GM23248 (cell line): ENCODE measurements at places on chromosomes 13 and 19.
A peak's percentile ranks its signal among the peaks of the same experiment; 100 is the strongest.

DNA sequence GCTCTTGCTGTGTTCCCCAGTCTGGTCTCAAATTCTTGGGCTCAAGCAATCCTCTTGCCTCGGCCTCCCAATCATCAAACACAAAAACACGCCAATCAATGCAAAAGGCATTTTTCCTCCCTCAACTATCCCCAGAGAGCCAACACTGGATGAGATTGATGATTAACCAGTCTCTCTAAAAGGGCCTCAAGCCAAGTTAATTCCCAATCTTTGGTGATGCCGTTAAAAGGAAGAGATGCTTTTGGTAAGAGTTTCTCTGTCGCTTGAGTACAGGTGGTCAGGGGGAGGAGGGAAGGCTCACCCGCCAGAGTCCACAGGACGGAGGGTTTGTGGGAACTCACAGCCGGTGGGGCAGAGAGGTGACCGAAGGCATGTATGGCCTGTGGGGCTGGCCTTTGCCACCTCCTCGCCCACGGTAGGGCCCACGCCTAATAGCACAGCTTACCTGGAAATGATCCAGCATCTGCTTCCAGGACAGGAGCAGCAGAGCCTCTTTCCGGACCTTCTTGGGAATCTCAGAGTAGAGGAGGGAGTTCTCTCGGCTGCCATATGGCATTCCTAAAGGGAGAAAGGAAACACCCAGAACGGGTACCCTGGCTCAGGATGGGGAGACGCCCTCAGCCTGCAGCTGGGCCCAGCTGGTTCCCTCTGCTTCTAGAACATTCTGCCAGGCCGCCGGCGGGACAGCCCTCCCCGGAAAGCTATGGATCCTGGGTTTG lies 18.1 kb downstream of the DPP9 start:
- peaks cover 11% of the 10 kb centered on the region for H3K36me3 ChIP-seq
- DNase-seq, result no peak
- H3K4me3 ChIP-seq, result no peak overlapping the region
- H3K27me3 ChIP-seq, result no peaks in the 10 kb centered on the region
- H3K27ac ChIP-seq, result no peak overlapping the region

DNA sequence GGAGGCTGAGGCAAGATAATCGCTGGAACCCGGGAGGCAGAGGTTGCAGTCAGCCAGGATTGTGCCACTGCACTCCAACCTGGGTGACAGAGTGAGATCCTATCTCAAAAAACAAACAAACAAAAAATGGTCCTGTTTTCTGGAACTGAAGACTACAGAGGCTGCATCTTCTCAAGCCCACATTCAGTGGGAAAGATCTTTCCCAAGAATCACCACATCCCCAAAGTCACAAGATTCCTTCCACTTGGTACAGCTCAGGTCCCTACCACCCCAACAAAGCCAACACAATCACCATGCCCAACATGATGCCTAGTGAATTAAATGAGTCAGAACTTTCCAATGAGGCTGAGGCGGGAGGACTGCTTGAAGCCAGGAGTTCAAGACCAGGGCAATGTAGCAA lies 15.3 kb downstream of the CATSPERG start:
- no peak overlapping the region for H3K4me3 ChIP-seq
- no peaks in the 10 kb centered on the region; the same call in 1 of the 2 replicates for H3K27me3 ChIP-seq
- H3K27ac ChIP-seq, result no peak overlapping the region
- no peak for DNase-seq
- H3K36me3 ChIP-seq, result no peaks in the 10 kb centered on the region

DNA sequence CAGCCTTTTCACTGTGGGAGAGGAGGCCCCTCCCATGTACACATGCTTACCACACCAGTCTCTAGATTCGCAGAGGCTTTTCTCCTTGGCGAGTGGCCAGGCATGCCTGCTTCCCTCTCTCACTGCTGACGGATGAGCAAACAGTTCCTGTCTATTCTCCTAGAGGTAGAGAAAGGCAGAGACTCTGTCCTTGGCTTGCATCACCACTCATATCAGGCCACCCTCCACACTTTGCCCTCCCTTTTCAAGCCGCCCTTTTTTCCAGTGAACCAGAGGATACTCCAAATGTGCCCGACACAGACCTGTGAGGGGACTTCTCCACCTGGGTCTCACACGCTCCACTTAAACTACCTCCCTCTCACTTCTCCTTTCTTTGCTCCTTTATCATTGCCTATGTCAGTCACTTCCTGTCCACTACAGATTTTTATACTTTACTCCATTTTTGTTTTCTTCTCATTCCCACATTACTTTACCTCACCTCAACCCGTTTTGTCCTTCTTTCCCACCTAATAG lies 284.6 kb downstream of the DNAJC15 start:
- H3K27ac ChIP-seq, result no peak overlapping the region
- peaks cover 15% of the 10 kb centered on the region for H3K4me1 ChIP-seq
- no peaks in the 10 kb centered on the region; the same call in 1 of the 2 replicates for H3K27me3 ChIP-seq
- no peak overlapping the region for H3K4me3 ChIP-seq

DNA sequence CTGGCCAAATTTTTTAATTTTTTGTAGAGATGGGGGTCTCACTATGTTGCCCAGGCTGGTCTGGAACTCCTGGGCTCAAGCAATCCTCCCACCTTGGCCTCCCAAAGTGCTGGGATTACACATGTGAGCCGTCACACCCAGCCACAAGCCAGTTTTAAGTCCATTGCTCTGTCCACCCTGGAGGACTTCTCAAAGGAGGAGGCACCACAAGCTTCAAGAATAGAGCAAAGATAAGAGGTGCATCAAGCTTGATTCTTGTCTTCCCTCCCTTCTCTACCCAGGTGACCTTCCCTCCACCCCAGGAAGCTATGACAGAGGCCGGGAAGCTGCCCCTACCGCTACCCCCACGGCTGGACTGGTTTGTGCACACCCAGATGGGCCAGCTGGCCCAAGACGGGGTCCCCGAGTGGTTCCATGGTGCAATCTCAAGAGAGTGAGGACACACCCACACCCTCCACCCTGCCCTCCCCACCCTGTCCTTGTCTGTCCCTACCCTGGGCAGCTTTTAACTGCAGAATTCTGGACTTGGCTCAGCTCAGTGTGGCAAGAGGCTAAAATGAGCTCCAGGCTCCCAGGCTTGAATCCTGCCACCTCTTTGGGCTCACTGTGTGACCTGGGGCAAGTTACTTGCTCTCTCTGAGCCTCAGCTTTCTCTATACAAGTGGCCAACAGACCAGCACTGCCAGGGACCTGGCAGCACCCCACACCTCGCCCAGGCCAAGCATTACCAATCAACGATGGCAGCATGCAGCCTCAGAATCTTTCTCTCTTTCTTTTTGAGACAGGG lies 5.2 kb downstream of the HSH2D start:
- H3K36me3 ChIP-seq, result no peaks in the 10 kb centered on the region
- no peak overlapping the region for H3K4me3 ChIP-seq
- H3K4me1 ChIP-seq, result no peaks in the 10 kb centered on the region
- DNase-seq, result no peak
- H3K27ac ChIP-seq, result no peak overlapping the region

- no peaks in the 10 kb centered on the region for H3K27me3 ChIP-seq
- H3K4me3 ChIP-seq, result no peak overlapping the region
- H3K36me3 ChIP-seq, result no peaks in the 10 kb centered on the region
- no peak for DNase-seq
Measured at GRCh38 chr19:50266896-50267295, 62.3 kb downstream of the KCNC3 start.

GRCh38 chr13:105291987-105292386 lies 1243.5 kb downstream of the EFNB2 start:
- no peak overlapping the region for H3K27ac ChIP-seq
- DNase-seq, result no peak
- no peaks in the 10 kb centered on the region for H3K27me3 ChIP-seq
- H3K4me3 ChIP-seq, result no peak overlapping the region
- H3K4me1 ChIP-seq, result no peaks in the 10 kb centered on the region
- H3K36me3 ChIP-seq, result no peaks in the 10 kb centered on the region

DNA sequence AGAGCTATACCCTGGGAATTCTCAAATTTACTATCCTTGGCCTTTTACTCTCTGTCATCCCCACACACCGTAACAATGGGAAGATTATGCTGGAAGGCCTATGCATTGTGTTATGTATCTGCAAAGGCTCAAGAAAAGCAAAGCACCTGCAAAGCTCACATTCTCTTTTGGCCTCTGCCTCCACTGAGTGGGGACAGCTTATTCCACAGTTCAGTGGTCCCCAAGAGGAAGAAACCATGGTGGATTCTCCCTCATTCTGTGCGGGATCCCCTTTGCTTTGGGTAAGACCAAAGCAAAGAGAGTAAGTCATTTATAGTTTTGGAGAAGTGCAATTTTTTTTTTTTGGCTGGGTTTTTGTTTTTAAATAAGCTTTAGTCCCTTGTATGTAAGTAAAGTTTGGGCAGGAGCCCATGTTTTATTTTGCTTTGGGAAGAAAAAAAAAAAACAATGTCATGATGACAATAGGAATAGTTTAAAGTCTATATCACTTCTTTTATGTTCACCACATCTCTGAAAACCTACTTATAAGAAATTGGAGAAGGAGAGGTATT lies 530.6 kb downstream of the FGF9 start:
- H3K4me3 ChIP-seq, result no peak overlapping the region
- H3K36me3 ChIP-seq, result no peaks in the 10 kb centered on the region
- H3K27me3 ChIP-seq, result no peaks in the 10 kb centered on the region
- no peak for DNase-seq

- H3K4me3 ChIP-seq, result no peak overlapping the region
- H3K27ac ChIP-seq, result no peak overlapping the region
- no peaks in the 10 kb centered on the region for H3K4me1 ChIP-seq
- no peaks in the 10 kb centered on the region for H3K27me3 ChIP-seq
- no peak for DNase-seq
Measured at GRCh38 chr13:97212004-97212403, 10.1 kb upstream of the MBNL2 start.

DNA sequence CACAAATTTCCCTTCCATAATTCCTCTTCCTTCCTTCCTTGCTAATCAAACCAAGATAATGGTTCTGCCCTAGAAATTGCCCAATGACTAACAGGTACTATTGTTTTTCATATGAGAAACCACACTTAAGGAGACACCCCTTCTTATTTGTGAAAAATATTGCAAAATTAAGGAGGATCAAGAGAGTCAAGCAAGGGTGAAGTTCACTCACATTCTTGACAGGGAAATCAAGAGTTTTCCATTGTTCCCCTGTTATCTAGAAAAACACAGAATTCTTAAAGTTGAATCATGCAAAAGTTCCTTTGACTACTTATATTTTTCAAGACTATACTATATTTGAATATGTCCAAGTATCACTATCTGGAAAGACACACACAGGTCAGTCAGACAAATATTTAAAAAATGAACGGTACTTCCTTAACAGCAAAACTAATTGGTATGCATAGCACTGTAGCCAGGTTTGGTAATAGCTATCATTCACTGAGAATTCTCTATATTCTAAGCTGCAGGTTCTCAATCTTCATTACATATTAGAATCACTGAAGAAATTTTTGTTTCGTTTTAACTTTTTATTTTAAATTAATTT lies 897.2 kb downstream of the DIAPH3 start:
- DNase-seq, result no peak
- H3K36me3 ChIP-seq, result no peaks in the 10 kb centered on the region
- H3K27ac ChIP-seq, result no peak overlapping the region
- no peaks in the 10 kb centered on the region for H3K27me3 ChIP-seq
- no peaks in the 10 kb centered on the region for H3K4me1 ChIP-seq
- H3K4me3 ChIP-seq, result no peak overlapping the region

DNA sequence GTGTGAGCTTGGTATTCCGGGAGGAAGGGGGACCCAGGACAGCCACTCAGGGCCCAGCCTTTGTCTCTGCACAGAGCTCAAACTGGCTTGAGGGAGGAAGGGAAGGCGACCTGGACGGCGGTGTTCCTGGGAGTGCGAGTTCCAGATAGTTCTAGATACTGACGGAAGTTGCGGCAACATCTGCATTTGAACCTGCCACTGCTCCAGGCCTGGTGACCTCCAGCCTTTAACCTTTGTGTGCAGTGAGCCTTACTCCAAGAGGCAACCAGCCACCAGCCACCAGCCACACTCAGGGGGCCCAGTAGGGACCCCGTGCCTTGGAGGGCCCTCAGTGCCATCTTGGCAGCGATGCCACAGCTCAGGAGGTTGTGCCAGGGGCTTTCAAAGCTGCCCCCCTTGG lies 15.5 kb upstream of the ZBTB7A start:
- DNase-seq, result no peak
- H3K27me3 ChIP-seq, result no peaks in the 10 kb centered on the region
- H3K36me3 ChIP-seq, result no peaks in the 10 kb centered on the region
- H3K4me1 ChIP-seq, result no peaks in the 10 kb centered on the region

GRCh38 chr19:18000480-18000914 lies 7.5 kb upstream of the ARRDC2 start:
- H3K27ac ChIP-seq, result peak overlapping the region; percentile 75
- H3K27me3 ChIP-seq, result no peaks in the 10 kb centered on the region
- no peaks in the 10 kb centered on the region for H3K36me3 ChIP-seq
- peaks cover 9% of the 10 kb centered on the region; the same call in 1 of the 2 replicates for H3K4me1 ChIP-seq
- DNase-seq, result no peak

DNA sequence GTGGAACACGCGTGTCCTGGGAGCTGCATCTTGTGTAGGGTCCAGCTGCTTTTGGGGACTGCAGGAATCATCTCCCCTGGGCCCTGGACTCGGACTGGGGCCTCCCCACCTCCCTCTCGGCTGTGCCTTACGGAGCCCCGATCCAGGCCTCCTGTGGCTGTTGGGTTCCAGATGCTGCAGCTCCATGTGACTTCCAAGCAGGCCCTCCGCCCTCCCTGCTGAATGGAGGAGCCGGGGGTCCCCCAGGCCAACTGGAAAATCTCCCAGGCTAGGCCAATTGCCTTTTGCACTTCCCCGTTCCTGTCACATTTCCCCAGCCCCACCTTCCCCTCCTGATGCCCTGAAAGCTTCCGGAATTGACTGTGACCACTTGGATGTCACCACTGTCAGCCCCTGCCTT lies 6.2 kb upstream of the PGLS start:
- no peak overlapping the region for H3K4me3 ChIP-seq
- H3K4me1 ChIP-seq, result peaks cover 14% of the 10 kb centered on the region; the same call in 1 of the 2 replicates
- DNase-seq, result no peak
- no peaks in the 10 kb centered on the region; the same call in 1 of the 2 replicates for H3K36me3 ChIP-seq
- H3K27me3 ChIP-seq, result no peaks in the 10 kb centered on the region
- peak overlapping the region; percentile 42; the same call in 1 of the 2 replicates for H3K27ac ChIP-seq

GRCh38 chr19:33780746-33781145 lies 15.9 kb upstream of the KCTD15 start:
- H3K4me1 ChIP-seq, result peaks cover 23% of the 10 kb centered on the region
- H3K36me3 ChIP-seq, result no peaks in the 10 kb centered on the region
- H3K4me3 ChIP-seq, result no peak overlapping the region
- DNase-seq, result peak; percentile 44
- no peak overlapping the region for H3K27ac ChIP-seq

DNA sequence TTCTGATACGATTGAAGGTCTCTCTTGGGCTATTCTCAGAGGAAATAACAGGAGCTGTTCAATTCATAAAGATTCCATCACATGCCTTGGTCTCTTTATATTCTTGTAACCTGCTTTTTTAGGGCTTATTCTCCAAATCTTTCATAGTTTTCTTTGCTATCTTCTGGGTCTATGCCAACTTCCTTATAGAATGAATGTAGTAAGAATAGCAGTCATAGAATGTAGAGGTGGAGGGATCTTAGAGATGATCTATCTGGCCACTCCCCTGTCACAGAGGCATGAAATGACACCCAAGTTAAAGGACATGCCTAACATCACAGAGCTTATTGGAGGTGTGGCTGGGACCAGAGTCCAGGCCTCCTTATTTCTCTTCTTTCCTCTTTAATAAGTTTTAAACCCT lies 13.2 kb downstream of the LCP1 start:
- H3K27me3 ChIP-seq, result peaks cover 9% of the 10 kb centered on the region
- DNase-seq, result no peak
- no peak overlapping the region for H3K27ac ChIP-seq
